Stimulated activated CD8-positive, alpha-beta memory T cell treated with anti-CD3 and anti-CD28 coated beads, Interleukin-7, amount 100 ng/mL, for 24 hours (primary cell): ENCODE measurements at places on chromosomes 11 and 22.

- no peak for DNase-seq
Measured at GRCh38 chr11:117993988-117994745, 8.0 kb downstream of the IL10RA start.

DNA sequence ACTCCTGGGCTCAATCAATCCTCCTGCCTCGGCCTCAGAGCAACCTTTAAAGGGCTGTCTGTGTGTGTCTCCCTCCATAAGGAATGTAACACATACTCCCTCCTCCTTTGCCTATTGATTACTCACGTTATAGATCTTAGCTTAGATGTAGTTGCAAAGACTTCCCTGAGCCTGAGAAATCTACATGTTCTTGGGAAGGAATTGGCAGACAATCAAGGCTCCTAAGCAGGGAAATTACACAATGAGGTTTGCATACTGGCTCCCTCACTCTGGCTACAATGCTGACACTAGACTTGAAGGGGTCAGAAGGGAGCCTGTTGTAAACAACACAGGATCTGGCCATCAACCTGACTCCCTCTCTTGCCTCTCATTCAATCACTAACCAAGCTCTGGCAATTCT, 5.2 kb upstream of the OLFML1 start:
- no peak for DNase-seq

DNA sequence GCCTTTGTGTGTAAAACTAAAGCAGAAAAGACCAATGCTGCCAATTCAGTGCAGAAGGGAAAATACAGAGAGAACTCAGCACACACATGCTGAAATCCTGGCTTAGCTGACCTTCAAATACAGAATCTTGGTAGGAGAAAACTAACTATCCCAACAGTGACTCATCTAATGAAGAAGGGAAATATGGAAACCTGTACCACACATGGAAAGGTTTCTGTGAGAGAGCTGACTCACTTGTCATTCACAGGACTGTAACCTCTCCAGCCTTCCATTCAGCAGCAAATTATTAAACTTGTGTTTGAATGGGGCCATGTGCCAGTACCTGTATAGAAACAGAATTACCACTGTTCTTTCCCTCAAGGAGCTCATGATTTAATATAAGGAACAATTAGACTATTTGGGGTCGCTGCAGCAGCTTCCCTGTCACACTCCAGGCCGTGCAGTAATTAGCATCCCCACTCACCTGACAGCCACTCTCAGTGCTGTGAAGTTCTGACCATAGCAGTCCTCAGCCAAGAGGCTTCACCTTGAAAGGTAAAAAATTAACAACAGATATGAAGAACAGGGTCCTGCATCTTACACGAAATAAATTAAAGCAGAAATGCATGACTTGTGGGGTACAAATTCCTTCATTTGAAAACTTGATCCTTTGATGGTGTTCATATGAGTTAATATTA, 53.9 kb downstream of the MSANTD4 start:
- DNase-seq, result no peak

DNA sequence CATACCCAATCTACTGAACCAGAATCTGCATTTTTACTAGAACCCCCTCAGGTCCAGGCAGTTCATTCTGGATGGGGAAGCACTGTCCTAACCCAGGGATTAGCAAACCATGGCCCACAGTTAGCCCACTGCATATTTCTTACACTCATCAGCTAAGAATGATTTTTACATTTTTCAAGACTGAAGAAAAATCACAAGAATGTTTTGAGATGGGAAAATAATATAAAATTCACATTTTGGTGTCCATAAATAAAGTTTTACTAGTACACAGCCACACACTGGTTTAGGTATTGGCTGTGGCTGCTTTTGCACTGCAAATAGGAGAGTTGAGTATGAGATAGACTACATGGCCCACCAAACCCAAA, 59.4 kb downstream of the PPFIBP2 start:
- DNase-seq, result no peak

GRCh38 chr11:8863838-8864237, 47.2 kb upstream of the AKIP1 start:
- DNase-seq, result no peak

DNA sequence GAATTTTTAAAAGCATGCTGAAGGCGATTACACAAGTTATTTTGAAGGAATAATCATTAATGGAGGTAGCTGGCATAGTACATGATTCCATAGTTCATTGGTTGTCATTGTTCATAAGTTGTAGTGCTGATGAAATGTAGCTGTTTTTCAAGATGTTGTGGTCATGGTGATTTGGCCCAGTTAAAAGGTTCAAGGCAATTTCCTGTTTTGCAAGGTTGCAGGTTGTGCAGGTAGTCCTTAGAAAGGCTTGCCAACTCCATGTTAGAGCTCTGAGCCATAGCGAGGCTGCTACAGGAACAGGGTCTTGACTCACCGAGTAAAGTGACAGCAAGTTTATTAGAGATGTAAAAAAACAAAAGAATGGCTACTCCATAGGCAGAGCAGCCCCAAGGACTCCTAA, 95.8 kb upstream of the CHORDC1 start:
- no peak for DNase-seq

- DNase-seq, result no peak
Measured at GRCh38 chr11:15258433-15259165, 143.9 kb downstream of the INSC start.

DNA sequence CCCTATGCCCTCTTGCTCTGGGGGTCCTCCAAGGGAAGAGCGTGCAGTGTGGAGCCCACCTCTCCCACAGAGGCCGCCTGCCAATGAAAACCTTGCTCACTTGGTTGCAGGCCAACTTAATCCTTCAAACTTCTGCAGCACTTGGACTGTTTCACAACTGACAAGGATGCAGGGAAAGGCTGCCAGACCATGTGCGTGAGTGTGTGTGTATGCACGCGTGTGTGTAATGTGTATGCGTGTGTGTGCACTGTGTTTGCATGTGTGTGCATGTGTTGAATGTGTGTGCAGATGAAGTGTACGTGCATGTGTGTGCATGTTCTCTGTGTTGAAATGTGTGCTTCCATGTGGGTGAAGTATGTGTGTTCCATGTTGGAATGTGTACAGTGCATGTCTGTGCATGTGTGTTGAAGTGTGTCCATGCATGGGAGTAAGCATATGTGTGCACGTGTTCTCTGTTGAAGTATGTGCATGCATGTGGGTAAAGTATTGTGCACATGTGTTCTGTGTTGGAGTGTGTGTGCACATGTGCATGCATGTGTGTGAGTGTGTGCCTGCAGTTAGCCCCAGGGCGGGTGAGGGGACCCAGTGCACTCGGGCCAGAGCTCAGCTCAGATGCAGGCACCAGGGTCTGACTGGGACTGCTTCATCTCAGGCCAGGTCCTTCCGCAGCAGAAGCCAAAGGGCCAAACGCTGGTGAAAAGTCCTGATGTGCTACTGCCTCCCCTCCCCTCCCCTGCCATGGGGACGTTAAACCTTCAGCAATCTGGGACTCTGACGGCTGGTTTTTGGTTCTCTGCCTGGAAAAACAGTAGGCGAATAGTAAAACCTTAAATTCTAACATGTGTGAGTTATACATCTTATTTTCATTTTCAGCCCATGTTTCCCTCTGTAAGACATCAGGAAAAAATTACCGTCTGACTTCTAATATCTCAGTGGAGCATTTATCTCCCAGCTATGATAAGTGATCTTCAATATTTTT, 72.0 kb downstream of the FLI1 start:
- DNase-seq, result no peak

- DNase-seq, result no peak
Measured at GRCh38 chr11:60878245-60879101, 11.1 kb downstream of the ZP1 start.

- DNase-seq, result no peak
Measured at GRCh38 chr22:50506611-50507420, 686 bp downstream of the LMF2 start.

- no peak for DNase-seq
Measured at GRCh38 chr11:65341856-65342255, 8.2 kb downstream of the DPF2 start.

DNA sequence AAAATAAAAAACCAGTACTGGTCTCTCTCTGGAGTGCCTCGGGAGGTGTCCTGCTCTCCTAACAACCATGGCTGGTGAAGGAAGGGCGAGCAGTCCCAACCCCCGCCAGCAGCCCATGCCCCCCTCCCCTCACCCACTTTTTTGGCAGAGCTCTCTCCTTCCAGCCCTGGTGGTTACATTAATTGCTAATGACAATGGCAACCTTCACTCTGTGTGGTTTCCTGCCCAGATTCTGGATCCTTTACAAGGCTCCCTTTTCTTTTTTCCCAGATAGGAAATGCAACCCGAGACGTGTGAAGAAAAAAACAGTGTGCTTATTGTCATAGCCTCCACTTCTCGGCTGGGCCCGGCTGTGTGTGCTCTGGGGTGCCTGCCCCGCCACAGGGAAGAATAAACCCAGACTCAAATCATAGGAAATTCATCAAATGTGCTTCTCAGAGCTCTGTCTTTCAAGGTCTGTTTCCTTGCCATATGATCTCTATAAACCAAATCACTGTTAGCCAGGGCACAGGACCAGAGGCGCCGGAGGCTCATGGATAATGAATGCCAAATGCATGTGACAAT, 513.0 kb downstream of the SOX6 start:
- DNase-seq, result no peak

DNA sequence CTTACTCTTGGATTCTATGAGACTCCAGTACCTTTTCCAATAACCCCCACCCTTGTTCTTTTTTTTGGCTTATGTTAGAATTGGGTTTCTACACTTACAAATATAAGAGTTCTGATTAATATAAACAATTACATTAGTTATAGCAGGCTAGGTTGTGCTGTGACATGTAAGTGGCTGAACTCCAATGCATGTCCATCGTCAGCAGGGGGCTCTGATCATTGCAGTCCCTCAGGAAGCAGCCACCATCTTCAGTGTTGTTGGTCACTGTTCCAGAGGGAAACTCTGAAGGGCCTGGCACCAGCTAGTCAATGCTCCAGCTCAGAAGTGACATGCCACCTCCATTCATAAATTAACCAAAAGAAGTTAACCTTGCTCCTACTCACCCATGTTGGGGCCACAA, 5.6 kb downstream of the LIPT2 start:
- no peak for DNase-seq
